ENCODE measurements at places on chromosomes 7 and 10. TPM values are rescaled to one million over a fixed set of nuclear protein-coding genes. Genes with fewer than 3 reads are reported as not detected.

The TACR2 gene
- 0.24 TPM for total RNA-seq

The AASS gene
- total RNA-seq = 12.3 TPM

The EPO gene
- not detected for total RNA-seq

The TRIM56 gene
- total RNA-seq = 20.7 TPM

The ACSL5 gene
- 10.5 TPM for total RNA-seq

The SGCE gene
- total RNA-seq = 42.9 TPM

The ANKRD2 gene
- 54.6 TPM for total RNA-seq

The C10orf143 gene
- 2.3 TPM for total RNA-seq

The RNF133 gene
- total RNA-seq = 0.15 TPM

The FAM237B gene
- total RNA-seq = not detected

The PALD1 gene
- 4.4 TPM for total RNA-seq

The RAB18 gene
- 92.8 TPM for total RNA-seq

The GARIN1A gene
- total RNA-seq = 2.9 TPM

The DHTKD1 gene
- total RNA-seq = 18.2 TPM

The SNCG gene
- total RNA-seq = 51.0 TPM

The PPP1R17 gene
- not detected for total RNA-seq

The UBTD1 gene
- 22.6 TPM for total RNA-seq

The SP4 gene
- 5.2 TPM for total RNA-seq

The UTF1 gene
- total RNA-seq = not detected

The RBAK gene
- total RNA-seq = 10.6 TPM

The TMEM26 gene
- total RNA-seq = 0.24 TPM

The CRYGN gene
- total RNA-seq = 0.24 TPM

The SPDYE11 gene
- total RNA-seq = not detected

The ZNF138 gene
- 6.0 TPM for total RNA-seq

The OR2A42 gene
- total RNA-seq = 0.10 TPM

The RAPGEF5 gene
- total RNA-seq = 29.8 TPM

The FBXW4 gene
- total RNA-seq = 92.0 TPM

The CDK14 gene
- 53.5 TPM for total RNA-seq

The NACAD gene
- total RNA-seq = 5.5 TPM

The LEP gene
- total RNA-seq = 25.6 TPM

The POLR2J2 gene
- 1.9 TPM for total RNA-seq

The PRKAR2B gene
- total RNA-seq = 52.2 TPM

The SMNDC1 gene
- total RNA-seq = 24.4 TPM

The ZNF485 gene
- 2.8 TPM for total RNA-seq

The SMKR1 gene
- total RNA-seq = not detected

The ARHGAP22 gene
- total RNA-seq = 6.0 TPM

The OPALIN gene
- total RNA-seq = not detected

The ATG9B gene
- total RNA-seq = 0.13 TPM

The TRIL gene
- total RNA-seq = 3.9 TPM

The CPSF4 gene
- total RNA-seq = 18.2 TPM

The MUC3A gene
- 0.76 TPM for total RNA-seq

The AKR1B1 gene
- 294 TPM for total RNA-seq

The RARRES2 gene
- 86.4 TPM for total RNA-seq

The LAMB4 gene
- total RNA-seq = 0.47 TPM

The CLCN1 gene
- total RNA-seq = not detected

The LRMDA gene
- total RNA-seq = 40.6 TPM

The TMEM270 gene
- not detected for total RNA-seq

The UCMA gene
- total RNA-seq = not detected

The H2BK1 gene
- not detected for total RNA-seq

The DAGLB gene
- 8.6 TPM for total RNA-seq

The NPTX2 gene
- total RNA-seq = 2.0 TPM

The SEMA4G gene
- total RNA-seq = 2.7 TPM

The MYL10 gene
- not detected for total RNA-seq

The CROT gene
- 7.7 TPM for total RNA-seq

Measured in left cardiac atrium (tissue), 4 donors.